Lung (tissue), 17 donors: ENCODE measurements at places on chromosomes 11 and 22.

GRCh38 chr11:61611309-61611708 is 30.4 kb upstream of the SYT7 start:
- DNase-seq = no peak

DNA sequence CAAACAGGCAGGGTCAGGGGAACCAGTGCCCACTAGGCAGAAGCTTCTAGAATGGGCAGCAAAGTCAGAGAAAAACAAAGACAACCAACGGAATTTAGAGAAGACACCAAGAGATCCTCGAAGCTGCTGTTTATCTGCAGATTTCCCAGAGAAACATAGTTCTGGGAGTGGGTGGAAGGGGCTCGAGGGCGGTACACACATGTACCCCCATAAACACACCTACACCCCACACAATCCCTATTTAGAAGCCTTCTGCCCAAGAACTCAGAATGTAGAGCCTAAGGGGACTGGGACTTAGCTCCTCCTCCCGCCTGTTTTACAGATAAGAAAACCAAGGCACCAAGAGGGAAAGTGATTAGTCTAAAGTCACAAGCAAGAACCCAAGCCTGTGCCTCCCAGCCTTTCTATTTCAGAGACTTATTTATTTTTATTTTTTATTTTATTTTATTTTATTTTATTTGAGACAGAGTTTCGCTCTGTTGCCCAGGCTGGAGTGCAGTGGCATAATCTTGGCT is 6.4 kb downstream of the NPTXR start:
- no peak for DNase-seq

- no peak for DNase-seq
Observed at GRCh38 chr11:12695221-12695794, 21.1 kb downstream of the TEAD1 start.

DNA sequence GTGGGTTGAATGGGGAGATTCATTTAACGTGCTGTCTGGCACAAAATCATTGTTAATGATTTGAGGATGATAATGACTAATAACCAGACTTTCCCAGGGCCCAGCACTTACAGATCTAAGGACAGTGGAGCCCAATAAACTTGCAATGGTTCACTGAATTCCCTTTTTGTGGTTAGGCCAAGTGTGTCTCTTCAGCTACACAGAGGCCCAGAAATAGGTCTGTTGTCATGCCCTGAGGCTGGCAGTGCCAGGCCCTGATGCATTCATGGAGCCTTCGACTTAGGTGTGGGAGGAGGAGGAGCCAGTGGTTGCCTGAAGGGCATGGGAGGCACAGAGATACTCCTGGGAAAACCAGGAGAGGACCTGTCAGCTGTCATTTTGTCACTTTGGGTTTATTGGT is 56.1 kb downstream of the KIAA1671 start:
- no peak for DNase-seq

GRCh38 chr22:19719488-19720021 is 3.8 kb upstream of the GP1BB start:
- DNase-seq = no peak

GRCh38 chr11:86949995-86950660 is 5.1 kb downstream of the FZD4 start:
- peak; percentile 24 for DNase-seq

DNA sequence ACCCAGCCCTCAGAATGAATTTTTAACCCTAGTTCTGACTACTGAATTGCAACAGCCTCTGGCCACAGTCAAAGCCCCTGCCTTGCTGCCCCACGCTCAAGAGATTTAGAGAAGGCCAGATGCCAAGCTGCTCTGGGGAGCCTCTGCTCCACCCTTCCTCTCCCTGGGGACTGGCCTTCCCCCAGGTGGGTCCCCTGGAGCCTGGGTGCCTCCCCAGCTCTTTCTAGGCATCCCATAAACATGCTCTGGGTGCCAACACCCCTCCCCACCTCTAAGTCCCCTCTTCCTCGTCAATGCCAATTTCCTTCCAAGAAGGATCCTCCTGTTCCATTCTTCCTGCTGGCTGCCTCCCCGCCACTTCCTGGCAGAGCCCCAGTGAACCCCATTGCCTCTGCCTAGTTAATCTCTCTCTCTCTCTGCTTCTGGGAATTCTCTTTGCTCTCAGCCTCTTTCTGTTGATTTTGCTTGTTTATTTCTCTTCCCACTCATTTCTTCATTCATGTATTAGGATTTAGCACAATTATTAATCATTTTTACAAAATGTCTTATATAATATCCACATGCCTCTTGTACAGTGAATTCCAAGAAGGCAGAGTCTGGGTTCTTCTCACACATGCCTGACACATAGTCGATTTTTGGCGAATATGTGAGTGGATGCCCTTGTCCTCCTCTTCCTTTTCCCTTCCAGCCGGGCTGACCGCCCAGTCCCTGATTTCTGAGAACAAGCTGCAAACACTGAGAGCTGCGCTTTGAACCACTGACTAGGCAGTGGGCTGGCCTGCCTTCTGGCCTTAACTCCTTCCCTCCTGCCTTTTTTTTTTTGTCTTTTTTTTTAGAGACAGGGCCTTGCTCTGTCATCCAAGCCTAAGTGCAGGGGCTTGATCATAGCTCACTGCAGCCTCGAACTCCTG is 17.5 kb downstream of the UQCR10 start:
- peak; percentile 81 for DNase-seq

- no peak for DNase-seq
Observed at GRCh38 chr11:109902764-109903433, 190.3 kb upstream of the ZC3H12C start.

DNA sequence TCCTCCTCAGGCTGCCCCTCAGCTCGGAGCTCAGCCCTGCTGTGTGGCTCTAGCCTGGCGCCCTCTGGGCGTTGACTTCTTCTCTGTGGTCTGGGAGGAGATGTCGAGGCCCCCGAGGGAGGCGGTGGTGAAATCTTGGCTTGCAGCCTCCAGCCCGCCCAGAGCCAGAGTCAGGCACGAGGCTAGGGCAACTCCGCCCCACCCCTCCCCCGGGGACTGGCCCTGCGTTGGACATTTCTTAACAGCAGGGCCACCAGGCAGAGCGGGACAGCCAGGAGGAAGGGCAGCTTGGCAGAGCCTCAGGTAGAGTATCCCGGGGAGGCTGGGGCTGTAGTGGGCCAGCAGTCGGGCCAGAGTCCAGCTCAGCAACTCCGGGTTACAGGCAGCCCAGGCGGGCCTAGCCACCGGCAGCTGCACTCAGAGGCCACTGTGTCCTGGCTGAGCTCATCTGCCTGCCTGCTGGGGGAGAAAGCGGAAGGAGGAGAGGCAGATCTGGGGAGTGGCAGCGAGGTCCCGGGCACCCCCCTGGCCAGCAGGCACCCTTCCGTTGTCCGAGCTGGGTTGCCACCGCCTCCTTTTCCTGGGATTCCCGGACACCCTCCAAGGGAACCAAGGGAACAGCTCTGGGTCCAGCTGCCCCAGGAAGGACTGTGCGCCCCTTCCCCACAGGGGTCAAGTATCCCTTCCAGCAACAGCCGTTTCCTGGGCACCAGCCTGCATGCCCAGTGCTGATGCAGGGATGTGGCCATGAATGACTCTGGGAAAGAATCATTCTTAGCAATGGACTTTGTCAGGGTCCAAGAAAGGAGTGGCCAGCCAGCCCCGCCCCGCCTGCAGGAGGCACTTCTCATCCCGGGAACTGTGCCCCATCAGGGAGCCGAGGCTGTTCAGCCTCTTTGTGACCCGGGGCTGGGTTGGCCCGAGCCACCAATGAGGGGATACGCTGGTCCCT is at the start of gene ALDH3B1:
ALDH3B1 (plus strand) TSS at position 238 of the 952 bp plus-strand sequence. CDS start 4,971 bp downstream, outside the sequence.
- peak; percentile 88 for DNase-seq

DNA sequence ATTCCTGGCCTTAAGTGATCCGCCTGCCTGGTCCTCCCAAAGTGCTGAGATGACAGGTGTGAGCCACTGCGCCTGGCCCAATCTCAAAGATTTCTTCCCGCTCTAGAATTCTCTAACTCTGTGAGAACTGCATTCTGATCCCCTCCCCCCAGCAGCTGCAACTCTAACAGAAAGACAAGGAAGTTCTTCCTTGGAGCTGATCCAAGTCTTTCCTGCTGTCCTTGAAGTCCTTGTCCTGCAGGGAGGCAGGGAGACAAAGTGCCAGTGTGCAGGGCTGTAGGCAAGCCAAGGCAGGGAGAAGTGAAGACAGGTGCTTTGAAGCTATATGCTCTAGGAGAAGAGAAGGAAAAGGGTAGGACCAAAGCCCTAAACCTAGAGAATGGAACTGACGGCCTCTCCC is 9.5 kb upstream of the GGA1 start:
- DNase-seq = no peak

- DNase-seq = no peak
Observed at GRCh38 chr11:69485337-69486041, 4.0 kb downstream of the LINC01488 start.

DNA sequence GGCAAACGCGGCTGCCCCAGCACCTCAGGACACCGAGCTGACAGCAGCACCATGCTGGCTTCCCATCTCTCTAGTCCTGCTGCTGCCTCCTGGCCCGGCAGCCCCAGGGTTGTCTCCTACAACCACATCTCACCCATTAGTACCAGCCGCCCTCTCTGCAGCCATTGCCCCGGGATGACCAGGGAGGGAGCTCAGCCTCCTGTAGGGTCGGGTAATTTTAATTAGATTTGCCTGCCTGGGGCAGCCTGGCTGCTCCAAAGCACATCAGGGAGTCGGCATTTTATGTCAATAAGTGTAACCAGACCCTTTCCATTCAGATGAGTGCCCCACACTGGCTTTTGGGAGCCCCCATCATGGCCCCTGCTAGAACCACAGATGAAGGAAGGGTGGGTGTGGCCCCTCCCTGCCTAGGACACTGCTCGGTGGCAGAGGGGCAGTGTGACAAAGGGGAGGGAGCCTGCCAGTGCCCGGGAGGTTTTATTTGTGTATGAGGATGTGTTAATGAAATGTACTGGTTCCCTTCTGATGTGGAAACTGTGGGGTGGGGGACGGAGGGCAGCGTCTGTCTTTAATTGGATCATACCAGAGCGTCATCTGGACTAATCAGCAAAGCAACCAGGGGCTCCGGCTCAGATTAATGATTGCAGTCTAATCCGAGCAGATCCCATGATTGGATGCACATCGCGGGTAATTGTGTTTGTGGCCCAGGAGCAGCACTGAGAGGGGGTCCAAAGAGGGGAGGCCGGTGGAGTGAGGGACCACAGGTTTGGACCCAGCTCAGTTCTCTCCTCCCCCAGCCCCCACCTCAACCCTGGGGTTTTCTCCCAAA is 125.3 kb downstream of the FEZ1 start:
- DNase-seq = no peak

- DNase-seq = no peak
Observed at GRCh38 chr11:72591785-72592502, 82.3 kb downstream of the PDE2A start.

- no peak for DNase-seq
Observed at GRCh38 chr11:72393303-72393702, 41.0 kb downstream of the CLPB start.
